NCI-H2171 treated with DMSO at 0.1 percent for 48 hours (cell line): ENCODE measurements at places on chromosomes 12 and 14.

DNA sequence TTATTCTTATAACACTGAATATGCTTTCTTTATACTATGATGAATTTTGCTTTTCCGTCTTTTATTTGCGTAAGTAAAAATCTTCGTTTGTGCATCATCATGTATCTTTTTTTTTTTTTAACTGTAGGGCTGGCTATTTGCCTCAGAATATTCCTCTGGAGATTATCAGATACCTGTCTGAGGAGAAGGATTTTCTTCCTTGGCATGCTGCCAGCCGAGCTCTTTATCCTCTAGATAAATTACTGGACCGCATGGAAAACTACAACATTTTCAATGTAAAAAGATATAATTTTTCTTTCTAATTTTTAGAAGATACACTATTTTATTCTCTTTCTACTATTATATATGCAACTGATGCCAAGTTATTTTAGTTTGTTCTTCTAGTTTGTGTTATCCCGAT lies 346.6 kb downstream of the TRHDE start:
- peak; percentile 42 for DNase-seq

- DNase-seq: peak; percentile 61
Measured at GRCh38 chr14:91372671-91373495, 44.7 kb downstream of the CCDC88C start.

GRCh38 chr12:12731785-12732184 lies 14.6 kb downstream of the CDKN1B start:
- DNase-seq: no peak

GRCh38 chr12:6074979-6075585 lies 49.4 kb downstream of the VWF start:
- no peak for DNase-seq

DNA sequence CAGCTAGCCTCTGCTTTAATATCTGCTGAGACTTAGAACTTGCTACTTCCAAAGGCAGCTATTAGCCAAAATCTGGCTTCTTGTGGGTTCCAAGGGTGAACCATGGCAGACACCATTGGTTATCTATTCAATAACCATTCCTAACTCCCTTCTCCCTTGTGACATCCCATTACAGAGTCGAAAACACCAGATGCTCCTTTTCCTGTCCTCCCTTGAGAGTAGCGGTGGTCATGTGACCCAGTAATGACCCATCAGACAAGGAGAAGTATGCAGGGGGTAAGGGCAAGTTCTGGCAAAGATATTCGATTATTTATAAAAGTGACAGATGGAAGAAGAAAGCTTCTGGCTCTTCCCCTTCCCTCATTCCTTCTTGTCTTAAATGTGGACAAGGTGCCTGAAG lies 20.1 kb downstream of the TGFB3 start:
- peak; percentile 98 for DNase-seq

DNA sequence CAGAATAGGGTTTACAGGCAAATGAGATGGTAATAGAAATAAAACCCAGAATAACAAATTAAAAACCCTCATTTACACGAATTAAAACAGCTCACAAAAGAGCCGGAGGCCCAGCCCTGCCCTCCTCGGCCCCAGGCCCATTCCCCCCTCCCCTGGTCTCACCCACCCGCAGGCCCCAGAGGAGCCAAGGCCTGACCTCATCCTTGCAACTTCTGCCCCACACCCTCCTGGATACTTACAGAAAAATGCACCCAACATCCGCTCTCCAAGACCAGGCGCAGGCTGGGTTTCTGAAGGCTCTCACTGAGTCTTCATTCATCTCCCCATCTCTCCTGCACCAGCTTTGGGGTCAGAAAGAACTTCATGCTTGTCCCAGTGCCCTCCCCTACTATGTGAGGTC lies 16.2 kb upstream of the VSX2 start:
- no peak for DNase-seq

DNA sequence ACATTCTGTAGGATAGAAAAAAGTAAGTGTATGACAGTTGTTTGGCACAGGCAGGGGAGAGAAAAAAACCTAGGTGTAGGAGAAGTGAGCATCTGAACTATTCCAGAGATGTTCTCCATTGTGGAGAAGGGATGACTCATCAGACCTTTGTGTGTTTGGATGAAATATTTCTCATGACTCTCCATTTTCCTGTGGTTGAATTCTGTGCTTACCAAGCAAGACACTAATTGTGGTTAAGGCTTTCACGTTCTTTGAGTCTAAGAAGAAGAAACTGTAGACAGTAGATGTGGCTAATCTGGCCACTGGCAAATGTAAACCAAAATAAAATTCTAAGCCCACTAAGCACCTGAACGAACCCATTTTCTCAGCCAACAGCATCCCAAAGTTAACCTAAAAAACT lies 107.9 kb upstream of the GZMB start:
- no peak for DNase-seq

GRCh38 chr14:23450379-23450778 lies 14.9 kb upstream of the MYH7 start:
- DNase-seq: no peak

DNA sequence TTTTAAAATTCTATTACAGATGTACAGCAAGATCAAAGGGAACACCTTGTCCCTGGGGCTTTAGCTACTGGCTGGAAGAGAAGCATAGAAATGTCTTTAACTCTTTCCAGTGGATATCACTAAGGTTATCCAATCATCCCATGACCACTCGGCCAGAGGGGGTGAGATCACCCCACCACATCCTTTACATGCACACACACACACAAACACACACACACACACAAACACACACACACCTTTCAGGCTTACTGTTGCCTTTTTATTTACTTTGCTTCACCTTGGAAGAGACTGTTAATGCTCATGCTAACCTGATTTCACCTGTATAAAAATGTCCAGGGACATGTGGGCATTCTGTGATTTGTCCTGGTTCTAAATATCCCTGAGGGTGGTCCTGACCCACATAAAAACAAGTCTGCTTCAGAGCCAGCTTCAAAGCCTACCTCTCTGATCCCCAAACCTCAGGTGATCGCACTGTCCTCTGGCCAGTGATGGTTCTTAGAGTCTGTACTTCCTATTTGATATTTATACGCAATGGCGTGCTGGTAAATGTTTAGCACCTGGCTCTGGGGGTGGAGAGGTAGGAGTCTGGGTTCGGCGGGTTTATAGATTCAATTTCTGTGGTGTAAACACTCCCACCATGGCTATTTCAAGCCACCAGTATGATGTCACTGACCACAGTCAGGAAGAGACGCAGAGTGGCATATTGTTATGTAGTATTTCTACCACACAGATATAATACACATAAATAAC lies 166.1 kb upstream of the EEA1 start:
- no peak for DNase-seq

DNA sequence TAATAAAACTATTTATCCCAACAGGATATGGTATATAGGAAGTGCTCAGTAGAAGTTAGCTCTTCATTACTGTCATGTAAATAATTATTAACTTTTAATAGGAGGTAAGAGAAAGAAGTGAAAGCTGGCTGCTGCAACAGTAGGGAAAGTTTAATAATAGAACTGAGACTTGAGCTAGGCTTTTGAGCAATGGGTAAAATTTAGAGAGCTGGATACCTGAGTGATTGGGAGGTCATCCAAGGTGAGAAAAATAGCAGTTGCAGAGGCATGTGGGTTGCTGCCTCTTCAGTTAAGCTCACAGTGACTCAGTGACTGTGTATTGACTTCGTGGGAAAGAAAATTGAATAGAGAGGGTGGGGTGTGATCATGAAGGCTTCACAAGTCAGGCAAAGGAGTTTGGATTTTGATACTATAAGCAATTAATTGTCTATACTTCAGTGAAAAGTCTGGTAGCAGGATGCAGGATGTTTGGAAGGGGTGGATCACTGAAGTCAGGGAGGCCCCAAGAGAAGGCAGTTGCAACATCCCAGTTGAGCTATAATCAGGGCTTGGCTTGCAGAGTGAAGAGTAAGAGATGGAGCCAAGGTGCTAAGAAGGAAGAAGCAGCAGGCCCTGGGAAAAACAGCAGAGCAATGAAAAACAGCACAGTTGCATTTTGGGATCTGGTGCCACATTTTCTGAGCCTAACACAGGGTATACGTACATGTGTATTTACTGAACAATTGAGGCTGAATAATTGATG lies 172.0 kb upstream of the FRMD6 start:
- DNase-seq: no peak

DNA sequence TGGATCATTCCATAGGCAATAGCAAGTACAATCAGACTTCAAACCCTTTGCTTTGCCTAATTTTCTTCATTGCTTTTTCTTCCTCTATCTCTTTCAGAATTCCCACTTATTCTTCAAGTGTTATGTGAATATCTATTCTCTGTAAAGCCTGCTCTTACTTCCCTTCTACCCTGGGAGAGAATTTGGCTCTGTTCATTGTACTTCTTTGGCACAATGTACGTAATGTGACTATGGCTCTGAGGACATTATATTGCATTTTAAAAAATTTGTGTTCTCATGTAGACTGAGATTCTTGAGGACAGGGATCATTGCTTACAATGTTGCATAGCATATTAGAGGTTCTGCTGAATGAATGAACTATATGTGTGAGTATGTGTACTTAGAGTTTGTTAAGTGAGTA lies 16.9 kb upstream of the PRICKLE1 start:
- DNase-seq: no peak

DNA sequence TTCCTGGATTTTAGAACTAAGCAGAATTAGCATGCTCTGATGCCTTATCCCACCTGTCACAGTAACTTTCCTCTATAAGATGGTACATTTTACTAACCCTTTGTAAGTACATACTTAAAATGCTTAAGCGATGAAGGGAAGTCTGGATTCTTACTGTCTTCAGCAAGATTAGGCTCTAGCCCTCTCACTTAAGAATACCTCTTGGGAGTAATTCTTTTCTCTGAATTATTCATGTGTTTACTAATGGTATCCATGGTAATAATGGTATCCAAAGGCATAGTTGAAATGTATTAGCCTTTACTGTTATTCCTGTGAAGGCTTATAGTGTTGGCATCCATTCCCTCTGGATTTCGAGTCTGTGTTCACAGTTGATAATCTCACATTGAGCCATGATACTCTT lies 176.9 kb downstream of the MON2 start:
- DNase-seq: no peak
